Stimulated activated CD8-positive, alpha-beta memory T cell treated with anti-CD3 and anti-CD28 coated beads, Interleukin-15, amount 100 ng/mL, for 24 hours (primary cell): ENCODE measurements at places on chromosomes 2 and 18.

DNA sequence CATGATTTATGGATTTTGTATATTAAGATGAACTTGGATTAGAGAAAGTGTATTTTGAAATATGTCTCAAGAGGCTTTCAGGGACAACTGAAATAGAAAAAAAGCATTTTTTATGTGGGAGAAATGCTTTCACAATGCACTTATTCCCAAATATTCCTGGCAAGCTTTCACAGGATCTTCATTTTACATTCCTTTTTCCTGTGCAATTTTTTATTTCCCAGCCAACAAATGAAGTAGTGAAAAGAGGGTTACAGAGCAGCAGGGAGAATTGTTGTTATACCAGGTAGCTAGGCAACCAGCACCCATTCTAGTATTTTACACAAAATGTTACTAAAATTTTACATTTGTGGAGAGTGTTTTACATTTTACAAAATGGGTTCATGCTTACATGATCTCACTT, 167.0 kb upstream of the RPRM start:
- no peak for DNase-seq

DNA sequence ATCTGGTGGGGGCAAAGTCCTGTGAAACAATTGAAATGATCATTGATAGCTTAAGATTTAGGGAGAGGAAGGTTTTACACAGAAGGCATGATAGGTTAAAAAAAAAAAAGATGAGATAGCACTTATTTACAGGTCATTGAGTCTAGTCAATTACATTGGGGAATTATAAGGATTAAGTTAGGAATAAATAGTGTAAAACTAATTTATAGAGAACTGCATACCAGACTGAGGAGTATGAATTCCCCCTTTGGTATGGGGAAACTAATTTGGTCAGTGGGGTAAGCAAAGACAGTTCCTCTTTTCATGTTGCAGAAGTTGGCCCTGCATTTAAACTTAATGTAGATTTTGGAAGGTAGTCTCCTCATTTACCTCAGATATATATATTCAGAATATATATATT, 10.8 kb downstream of the GLS start:
- no peak for DNase-seq

GRCh38 chr2:40367032-40367431, 84.9 kb downstream of the SLC8A1 start:
- DNase-seq: no peak

- no peak for DNase-seq
These were observed 436.4 kb downstream of the DCDC2C start for GRCh38 chr2:4139731-4140130.
